ENCODE measurements at places on chromosomes 6 and 20. TPM values are rescaled to one million over a fixed set of nuclear protein-coding genes. Genes with fewer than 3 reads are reported as not detected.

Gene CRIP3
- 10.5 TPM for total RNA-seq

Gene PRND
- total RNA-seq, result 0.07 TPM

DNA sequence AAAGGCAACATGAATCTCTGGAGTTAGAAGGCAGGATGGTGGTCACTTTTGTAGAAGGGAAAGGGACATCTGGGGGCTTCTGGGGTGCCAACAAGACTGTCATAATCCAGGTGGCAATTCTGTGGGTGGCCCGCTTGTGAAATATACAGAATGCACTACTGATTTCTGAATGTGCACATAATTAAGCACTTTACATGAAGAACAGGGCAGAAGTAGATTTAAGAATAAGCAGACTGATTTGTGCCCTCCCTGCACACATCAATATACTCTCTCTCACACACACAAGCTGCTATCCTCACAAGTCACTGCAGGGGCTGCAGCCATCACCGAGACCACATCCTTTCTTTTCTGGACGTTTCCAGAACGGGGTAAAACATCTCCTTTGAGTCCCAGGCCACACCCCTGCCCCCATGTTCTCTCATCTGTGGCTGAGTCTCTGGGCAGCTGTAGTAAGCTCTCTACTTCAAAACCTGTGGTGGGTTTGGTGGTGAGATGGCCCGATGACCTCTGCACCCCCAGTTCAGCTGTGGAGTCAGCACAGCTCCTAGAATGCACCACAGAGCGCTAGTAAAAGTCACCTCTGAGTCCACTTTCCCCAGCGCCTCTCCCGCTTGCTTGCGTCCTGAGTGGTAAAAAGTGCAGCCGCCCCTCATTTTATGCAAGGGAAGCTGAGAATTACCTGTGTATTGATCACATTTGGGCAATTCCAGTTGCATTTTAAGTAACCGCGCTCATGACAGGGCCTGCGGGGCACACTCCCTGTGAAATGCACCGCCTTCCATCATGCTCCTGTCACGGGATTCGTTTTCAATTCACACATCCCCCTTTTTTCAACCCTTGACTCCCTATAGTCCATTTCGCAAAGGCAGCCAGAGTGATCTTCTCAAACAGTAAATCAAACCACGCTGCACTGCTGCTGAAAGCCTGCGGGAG, 115.5 kb downstream of the NFATC2 start:
- H3K4me1 ChIP-seq, result no peaks in the 10 kb centered on the region
- no peak overlapping the region for H3K27ac ChIP-seq
- peaks cover 4% of the 10 kb centered on the region for H3K36me3 ChIP-seq
- DNase-seq, result no peak
- H3K4me3 ChIP-seq, result no peak overlapping the region
- no peaks in the 10 kb centered on the region for H3K27me3 ChIP-seq

- no peak overlapping the region for H3K4me3 ChIP-seq
- DNase-seq, result peak; percentile 34
- no peaks in the 10 kb centered on the region for H3K4me1 ChIP-seq
- peaks cover 4% of the 10 kb centered on the region for H3K27me3 ChIP-seq
Observed at GRCh38 chr6:14108571-14109410, 8.8 kb upstream of the CD83 start.

- no peaks in the 10 kb centered on the region for H3K27me3 ChIP-seq
- DNase-seq, result no peak
- H3K36me3 ChIP-seq, result peaks cover 89% of the 10 kb centered on the region
- H3K4me1 ChIP-seq, result no peaks in the 10 kb centered on the region
- H3K27ac ChIP-seq, result no peak overlapping the region
- H3K4me3 ChIP-seq, result no peak overlapping the region
Observed at GRCh38 chr20:7984192-7984591, 35.4 kb downstream of the TMX4 start.

GRCh38 chr6:20572940-20573339, 38.7 kb downstream of the CDKAL1 start:
- no peak for DNase-seq
- no peaks in the 10 kb centered on the region for H3K27me3 ChIP-seq

GRCh38 chr6:39050453-39051112, 2.0 kb downstream of the GLP1R start:
- no peaks in the 10 kb centered on the region for H3K27me3 ChIP-seq
- H3K36me3 ChIP-seq, result no peaks in the 10 kb centered on the region
- no peak for DNase-seq
- no peak overlapping the region for H3K27ac ChIP-seq

- DNase-seq, result no peak
- no peaks in the 10 kb centered on the region for H3K36me3 ChIP-seq
- no peak overlapping the region for H3K27ac ChIP-seq
- H3K27me3 ChIP-seq, result no peaks in the 10 kb centered on the region
- H3K4me1 ChIP-seq, result no peaks in the 10 kb centered on the region
- no peak overlapping the region for H3K4me3 ChIP-seq
Observed at GRCh38 chr6:149212892-149213801, 104.4 kb upstream of the TAB2 start.
